ENCODE measurements at places on chromosomes 16 and 17.

DNA sequence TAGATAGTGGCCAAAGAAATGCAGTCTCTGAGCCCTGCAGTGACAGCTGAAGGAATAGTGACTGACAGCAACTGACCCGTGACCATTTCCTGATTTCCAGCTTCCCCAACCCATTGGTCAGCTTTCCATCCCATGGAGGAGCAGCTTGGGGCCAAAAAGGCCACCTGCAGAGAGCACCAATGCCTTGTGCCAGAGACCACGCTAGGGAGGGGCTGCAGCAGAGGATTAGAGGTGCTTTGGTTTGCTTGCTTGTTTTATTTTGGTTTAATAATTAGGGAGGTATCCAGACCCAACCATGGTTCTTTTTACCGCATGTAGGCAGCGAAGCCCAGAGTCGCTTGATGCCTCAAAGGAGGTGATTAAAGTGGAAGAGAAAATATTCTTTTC is 61.3 kb upstream of the SIAH1 start:
- no peak for DNase-seq

DNA sequence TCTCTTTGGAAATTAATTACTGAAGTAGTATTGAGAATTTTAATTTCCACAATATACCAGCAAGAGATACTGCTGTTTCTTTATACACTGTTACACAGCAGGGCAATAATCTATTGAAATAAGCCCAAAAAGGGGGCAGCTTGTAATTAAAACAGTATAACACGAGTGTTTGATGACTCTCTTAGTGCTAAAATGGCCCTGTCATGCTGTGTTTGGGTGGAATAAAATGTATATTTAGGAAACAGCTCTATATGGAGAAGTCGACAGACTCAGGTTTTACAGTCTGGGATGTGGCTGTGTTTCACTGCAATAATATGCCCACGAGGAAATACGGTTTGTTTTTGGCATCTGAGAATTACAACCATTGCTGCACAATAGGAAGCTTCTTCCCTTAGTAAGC is 537.7 kb upstream of the HSBP1 start:
- no peak for DNase-seq

DNA sequence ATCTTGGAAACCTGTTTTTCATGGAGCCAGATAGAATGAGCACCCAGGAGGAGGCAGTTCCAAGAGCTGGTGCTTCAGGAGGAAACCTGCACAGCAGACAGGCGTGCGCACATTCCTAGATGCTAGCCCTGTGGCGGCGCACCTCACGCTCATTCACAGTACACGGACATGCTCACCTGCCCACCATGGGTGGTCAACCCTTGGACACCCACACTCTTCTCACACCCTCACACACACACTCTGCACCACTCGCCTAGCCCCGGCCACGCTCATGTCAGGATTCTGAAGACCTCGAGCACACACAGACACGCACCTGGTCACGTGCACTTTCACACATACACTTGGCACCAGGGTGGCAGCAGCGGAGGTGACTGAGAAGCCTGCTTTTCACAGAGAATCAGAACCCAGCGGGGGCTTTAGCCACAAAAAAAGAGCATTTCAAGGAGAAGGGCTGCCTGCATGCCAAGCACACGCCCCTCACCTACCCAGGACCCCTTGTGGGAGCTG is 28.6 kb downstream of the RAI1 start:
- DNase-seq = no peak

- no peak for DNase-seq
Observed at GRCh38 chr16:80372341-80372740, 168.5 kb upstream of the DYNLRB2 start.

DNA sequence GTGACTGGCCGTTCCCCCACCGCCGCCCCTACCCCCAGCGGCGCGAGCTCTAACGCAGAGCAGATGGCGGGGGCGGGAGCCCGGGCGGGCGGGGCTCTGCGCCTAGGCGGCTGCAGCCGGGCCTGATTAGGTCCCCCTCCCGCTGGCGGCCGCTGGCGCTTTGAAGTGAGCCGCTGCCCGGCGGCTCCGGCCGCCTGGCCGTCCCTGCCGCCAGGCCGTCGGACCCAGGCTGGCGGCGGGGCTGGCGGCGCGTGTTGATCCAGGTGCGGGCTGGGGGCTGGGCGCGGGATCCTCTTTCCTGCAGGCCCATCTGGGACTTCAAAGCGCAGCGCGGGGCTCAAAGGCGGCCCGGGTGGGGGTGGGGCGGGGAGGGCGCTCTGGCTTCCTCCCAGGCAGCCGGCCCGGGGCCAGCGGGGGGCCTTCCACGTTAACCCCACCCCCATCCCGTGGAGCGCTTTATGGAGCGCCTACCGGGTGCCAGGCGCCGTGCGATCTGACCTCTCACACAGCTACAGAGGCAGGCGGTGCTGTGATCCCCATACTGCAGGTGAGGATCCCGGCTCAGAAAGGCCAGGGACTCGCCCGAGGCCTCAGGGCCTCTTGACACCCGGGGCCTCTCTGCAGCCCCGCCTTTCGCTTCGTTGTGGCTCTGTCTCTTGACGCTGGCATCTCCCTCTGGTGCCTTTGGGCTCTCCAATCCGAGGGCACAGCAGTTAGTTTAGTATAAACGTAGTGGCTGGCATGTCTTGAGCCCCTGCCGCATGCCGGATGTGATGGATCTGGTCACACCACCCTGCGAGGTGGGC is 80.0 kb upstream of the NKD1 start:
- DNase-seq = no peak

DNA sequence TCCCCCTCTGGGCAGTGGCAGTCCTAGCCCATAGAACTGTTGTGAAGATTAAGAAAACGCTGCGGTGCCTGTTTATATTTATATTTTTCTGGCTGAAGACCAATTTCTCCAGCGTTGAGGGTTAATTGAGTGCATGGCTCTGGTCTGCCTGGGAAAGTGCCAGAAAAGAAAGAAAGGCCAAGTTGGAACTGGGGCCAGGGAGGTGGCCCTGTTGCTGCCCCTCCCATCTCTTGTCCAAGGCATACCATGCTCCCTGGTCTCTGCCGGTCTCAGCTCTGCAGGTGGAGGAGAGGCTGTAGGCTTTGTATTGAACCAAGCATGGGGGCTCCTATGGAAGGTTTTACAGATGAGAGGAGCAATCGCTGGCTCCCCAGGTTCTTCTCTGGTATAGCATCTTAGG is 124.7 kb downstream of the MGAT5B start:
- no peak for DNase-seq

DNA sequence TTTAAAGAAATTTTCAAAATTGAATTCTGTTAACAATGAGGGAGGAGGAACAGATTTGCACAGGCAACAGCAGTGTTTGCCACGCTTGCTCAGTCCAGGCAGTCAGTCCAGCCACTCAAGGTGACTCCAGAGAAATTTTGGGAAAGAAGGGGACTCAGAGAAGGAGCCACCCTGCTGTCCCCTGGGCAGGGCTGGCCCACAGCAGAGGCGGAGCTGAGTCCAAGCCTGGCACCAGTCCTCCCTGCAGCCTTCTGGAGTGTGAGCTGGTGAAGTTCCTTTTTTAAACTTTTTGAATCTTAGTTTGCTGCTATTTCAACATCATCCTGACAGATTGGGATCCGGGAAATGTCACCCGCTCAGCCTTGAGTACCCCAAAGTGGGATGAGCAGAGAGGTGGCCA is 14.5 kb upstream of the SLC47A2 start:
- DNase-seq = no peak

GRCh38 chr17:77366206-77366557 is 225.4 kb downstream of the SEC14L1 start:
- DNase-seq = no peak

DNA sequence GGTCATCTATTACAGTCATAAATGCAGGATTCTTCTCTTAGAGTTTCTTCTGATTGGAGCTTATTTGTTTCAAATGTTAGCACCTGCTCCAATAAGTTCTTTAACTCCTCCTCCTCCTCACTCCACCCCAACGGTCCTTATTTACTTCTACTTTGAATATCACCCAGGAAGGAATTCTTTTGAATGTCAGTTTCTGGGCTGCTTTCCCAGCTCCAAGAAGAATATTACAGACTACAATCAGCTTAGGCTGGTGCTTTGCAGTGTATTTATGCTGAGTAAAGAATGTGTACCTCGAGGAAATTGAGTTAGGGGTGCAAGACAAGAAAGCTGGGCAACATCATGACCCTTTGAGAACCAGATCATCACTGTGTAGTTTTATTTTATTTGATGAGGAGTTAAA is 30.8 kb downstream of the MAP3K3 start:
- DNase-seq = no peak

DNA sequence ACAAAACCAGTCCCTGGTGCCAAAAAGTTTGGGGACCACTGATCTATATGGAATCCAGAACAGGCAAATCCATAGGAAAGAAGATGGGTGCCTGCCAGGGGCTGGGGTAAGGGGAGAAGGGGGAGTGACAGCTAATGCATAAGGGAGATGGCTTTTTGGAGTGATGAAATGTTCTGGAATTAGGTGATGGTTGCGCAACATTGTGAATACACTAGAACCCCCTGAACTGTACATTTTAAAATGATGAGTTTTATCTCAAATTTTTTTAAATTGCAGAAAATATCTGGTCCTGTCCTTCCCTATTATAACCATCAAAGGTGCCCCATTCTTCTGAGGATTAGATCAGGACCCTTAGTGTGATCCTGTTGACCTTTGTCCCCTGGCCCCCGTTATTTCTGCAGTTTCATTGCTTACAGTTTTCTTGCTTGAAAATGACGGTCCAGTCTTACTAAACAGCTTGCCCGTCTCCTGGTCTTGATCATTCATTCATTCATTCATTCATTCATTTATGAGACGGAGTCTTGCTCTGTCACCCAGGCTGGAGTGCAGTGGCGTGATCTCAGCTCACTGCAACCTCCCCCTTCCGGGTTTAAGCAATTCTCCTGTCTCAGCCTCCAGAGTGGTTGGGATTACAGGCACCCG is 4.6 kb downstream of the BCO1 start:
- no peak for DNase-seq

DNA sequence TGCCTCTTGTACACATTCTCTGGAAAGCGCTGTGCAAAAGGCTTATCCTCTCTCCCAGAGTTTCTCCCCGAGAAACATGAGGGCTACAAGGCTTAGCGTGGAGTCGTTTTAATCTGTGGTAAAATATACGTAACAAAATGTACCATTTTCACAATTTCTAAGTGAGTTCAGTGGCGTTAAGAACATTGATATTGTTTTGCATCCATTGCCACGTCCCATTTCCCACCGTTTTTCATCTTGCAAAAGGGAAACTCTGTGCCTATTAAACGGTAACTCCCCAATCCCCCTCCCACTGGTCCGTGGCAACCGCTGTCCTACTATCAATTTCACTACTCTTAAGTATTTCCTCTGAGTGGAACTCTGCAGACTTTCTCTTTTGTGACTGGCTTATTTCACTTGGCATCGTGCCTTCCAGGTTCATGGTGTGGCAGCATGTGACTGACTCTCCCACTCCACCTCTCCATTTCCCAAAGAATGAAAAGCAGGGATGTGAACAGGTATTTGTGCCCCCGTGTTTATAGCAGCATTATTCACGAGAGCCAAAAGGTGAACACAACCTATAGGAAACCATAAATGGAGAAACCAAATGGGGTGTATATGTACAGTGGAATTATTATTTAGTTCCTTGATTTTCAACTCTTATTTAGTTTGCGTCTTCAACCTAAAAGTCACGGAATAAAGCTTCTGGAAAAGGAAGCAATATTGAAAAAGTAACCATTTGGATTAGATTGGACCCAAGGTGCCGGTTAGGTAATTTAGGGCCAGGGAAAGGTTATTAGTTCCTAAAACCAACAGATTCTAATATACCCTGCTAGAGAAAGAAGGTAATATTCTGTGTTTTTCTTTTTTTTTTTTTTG is 1.1 kb upstream of the USP32 start:
- DNase-seq = peak; percentile 46

GRCh38 chr16:71807905-71808592 is 585 bp downstream of the AP1G1 start:
- DNase-seq = no peak

DNA sequence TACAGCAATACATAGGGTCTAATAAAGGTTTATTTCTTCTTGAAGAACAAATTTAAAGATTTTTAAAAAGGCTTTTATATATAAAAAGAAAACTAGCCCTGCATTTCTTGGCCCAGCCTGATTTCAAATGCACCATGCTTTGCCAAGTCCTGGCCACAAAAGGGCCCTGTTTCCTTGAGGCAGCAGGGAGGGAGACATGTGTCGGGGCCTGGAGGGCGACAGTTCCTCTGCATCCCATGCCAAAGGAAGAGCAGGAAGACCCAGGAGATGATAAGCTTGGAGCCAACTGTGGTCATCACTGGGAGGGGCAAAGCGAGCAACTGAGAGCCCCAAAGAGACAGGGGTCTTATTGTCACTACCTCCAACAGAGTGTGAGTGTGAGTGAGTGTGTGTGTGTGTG is 571.5 kb upstream of the PSMD7 start:
- no peak for DNase-seq

DNA sequence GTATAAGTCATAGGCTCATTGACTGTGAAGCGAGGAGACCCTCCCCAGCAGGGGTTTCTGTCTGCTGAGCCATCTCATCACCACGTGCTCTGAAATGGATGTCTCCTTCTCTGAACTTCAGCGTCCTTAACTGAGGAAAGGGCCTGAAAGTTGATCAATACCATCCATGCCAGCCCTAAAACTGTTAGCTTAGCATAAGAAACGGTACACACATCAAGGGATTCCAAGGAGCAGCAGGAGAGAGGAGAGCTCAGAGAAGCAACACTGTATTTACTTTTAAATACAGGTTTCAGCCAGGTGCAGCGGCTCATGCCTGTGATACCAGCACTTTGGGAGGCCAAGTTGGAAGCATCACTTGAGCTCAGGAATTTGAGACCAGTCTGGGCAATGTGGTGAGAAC is 248.9 kb upstream of the TNRC6C start:
- DNase-seq = no peak

DNA sequence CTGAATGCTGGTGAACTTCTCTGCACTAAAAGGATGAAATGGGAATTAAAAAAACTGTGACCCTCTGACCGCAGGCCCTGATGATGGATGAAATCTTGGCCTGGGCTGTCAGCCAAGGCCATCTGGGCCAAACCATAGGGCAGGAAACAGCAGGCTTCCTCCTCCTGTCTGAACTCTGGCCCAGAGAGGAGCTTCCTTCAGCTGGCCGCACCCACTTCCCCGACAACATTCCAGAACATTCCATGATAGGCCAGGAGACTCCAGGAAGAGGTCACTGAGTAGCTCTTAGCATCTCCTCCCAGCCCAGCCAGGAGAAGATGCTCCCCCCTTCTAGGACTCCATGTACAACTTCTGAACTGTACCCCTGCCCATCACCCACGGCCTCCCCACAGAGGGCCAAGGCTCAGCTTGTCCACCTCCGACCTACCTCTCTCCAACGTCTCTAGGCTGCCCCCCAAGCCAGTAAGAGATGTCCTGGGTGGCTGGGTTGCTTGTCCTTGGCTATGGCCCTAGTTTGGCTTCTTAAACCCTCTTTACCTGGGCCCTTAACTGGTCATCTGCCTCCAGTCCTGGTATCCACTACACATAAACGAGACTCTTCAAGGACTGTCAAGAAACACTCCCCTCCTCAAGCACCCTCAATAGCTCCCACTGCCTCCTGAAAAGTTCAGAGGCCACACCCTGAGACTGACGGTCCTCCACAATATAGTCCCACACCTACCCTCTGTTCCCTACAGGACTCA is 1.7 kb downstream of the RPH3AL start:
- no peak for DNase-seq
